ENCODE measurements at places on chromosomes 11 and 22.
A peak's percentile ranks its signal among the peaks of the same experiment; 100 is the strongest.

DNA sequence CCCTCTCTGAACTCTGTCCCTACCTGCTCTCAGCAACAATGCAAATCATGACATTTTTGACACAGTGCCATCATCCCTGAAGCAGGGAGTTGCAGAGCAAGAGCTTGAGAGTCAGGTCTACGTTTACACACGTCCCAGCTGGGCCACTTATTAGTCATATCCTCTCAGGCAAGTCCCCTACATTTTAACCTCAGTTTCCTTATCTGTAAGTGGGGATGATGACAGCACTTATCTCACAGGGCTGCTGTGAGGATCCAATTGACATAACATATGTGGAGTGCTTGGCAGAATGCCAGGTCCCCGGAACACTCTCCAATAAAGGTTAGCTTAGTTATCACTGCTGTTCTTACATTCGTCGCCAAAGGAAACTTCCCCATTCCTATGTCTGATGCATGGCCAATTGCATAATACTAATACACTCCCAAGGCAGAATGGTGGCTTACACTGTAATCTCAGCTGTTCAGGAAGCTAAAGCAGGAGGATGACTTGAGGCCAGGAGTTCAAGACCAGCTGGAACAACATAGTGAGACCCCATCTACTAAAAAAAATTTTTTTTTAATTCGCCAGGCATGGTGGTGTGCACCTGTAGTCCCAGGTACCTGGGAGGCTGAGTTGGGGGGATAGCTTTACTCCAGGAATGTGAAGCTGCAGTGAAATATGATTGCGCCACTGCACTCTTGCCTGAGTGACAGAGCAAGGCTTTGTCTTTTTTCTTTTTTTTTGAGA is 16.6 kb downstream of the ASCC2 start:
- DNase-seq = peak; percentile 98
- 0 out of 2 replicates have a peak overlapping the region, but pooled peaks have one; percentile 23 for H3K27ac ChIP-seq
- peaks cover 2% of the 10 kb centered on the region for H3K4me1 ChIP-seq
- H3K4me3 ChIP-seq = no peak overlapping the region

DNA sequence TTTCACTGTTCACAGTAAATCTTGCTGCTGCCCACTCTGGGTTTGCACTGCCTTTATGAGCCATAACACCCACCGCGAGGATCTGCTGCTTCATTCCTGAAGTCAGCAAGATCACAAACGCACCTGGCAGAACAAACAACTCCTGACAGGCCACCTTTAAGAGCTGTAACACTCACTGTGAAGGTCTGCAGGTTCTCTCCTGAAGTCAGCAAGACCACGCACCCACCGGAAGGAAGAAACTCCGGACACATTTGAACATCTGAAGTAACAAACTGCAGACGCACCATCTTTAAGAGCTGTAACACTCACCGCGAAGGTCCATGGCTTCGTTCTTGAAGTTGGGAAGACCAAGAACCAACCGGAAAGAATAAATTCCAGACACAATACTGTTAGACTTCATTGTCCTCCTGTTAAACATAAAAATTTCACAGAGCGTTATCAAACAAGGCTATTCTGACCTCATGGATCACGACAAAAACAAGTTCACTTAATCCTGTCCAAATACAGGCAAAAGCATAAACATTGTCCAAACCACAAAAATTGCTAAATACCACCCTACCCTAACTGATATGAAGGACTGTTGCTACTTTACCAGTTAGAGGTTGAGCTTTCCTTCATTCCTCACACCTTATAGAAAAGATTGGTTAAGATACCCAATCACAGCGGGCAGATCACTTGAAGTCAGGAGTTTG is 3.0 kb upstream of the CCDC117 start:
- no peak overlapping the region for H3K4me3 ChIP-seq
- no peak overlapping the region for H3K27ac ChIP-seq
- H3K36me3 ChIP-seq = peaks cover 1% of the 10 kb centered on the region
- no peak for DNase-seq
- H3K4me1 ChIP-seq = no peaks in the 10 kb centered on the region
- no peaks in the 10 kb centered on the region for H3K27me3 ChIP-seq

DNA sequence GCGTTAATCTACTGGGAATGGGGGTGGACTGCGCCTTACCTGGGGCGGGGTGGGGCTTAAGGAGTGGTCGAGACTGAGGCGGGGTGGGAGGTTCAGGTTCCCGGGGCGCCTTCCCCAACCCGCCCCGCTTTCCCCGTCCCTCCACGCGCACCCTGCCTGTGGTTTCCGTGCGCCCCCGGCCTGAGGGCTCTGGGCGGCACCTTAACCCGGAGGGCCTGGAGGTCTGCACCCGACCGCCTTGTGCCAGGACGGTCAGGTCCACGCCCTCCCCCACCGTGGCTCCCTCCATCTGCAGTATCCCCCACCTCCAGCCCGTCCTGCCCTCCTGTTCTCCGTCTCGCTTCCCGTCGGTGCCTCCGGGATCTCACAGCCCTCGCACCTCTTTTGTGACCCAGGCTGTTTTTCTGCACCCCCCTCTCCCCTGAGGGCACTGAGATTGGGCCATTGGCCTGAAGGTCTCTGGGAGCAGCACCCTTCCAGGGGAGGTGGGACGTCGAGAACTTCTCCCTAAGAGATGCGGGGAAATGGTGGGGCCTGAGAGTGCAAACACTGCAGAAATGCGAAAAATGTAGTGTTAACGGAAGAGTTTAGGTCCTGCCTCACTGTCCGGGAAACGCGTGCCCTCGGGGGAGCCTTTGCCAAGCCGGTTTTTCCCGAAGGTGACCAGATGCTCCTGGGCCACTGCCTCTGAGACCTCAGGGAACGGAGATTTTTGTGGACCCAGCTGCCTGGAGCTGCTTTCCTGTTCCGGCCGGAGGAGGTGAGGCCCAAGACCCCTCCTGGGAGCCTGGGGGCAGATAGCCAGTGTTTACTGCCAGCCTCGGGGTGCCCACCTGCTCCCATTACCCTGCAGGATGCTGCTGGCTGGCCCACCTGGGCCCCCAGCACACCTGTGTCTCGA is 1.2 kb upstream of the ASCL2 start:
- no peak overlapping the region for H3K27ac ChIP-seq
- no peaks in the 10 kb centered on the region for H3K36me3 ChIP-seq
- H3K4me1 ChIP-seq = no peaks in the 10 kb centered on the region
- peaks cover 85% of the 10 kb centered on the region for H3K27me3 ChIP-seq
- no peak overlapping the region for H3K4me3 ChIP-seq

DNA sequence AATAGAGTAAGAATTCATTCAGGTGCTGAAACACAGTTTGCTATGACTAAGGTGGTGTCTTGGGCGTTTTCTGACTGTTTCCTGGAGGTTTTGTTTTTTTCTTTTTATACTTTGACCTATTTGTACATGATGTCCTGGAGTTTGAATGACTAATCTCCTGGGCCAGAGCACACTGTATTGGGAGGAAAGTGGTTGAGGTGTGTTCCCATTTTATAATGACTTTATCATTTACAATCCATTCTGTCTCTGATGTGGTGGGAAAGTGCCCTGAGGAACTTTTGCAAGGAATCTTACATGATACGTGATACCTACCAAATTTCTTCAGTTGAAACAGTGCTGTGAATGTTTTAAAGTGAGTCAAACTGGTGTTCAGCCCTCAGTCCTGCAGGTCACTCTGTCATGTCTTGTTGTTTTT is 80.8 kb downstream of the TNRC6B start:
- H3K27ac ChIP-seq = no peak overlapping the region
- DNase-seq = peak; percentile 40
- H3K27me3 ChIP-seq = no peaks in the 10 kb centered on the region
- peaks cover 10% of the 10 kb centered on the region for H3K36me3 ChIP-seq

DNA sequence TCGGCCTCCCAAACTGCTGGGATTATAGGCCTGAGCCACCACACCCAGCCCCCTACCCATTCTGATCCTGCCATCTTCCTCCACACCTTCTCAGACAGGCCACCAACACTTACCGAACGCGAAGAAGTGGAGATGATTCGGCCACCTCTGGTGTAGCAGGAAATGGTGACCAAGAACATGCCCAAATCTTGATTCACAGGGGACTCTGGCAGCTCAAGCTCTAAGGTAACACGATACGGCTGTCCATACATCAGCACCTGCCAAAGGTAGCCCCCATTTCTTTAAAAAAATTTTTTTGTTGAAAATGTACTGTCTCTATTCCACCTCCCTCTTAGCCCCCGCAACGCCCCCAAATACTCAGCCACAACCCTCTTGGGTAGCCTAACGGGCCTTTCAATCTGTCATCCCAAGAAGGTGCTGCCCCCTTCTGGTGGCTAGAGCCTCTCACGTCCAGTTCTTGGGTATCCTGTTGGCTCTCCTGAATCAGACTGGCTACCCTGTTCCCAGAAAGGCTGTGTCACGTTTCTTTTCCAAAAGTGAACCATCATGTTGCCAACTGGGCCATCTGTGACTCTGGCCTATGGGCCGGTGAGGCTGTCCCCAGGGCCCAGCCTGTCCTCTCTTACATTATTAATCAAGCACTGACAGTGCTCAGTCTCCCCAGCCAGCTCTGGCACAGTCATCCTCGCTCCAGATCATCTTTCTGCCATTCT is 5.3 kb upstream of the LRRN4CL start:
- DNase-seq = peak; percentile 82
- H3K4me1 ChIP-seq = peaks cover 2% of the 10 kb centered on the region
- no peak overlapping the region for H3K4me3 ChIP-seq
- H3K27me3 ChIP-seq = no peaks in the 10 kb centered on the region
- no peak overlapping the region for H3K27ac ChIP-seq

GRCh38 chr22:42673898-42674401 is 24.8 kb upstream of the CYB5R3 start:
- H3K4me1 ChIP-seq = peaks cover 7% of the 10 kb centered on the region
- DNase-seq = no peak
- H3K4me3 ChIP-seq = no peak overlapping the region
- no peak overlapping the region for H3K27ac ChIP-seq
- no peaks in the 10 kb centered on the region for H3K36me3 ChIP-seq
- H3K27me3 ChIP-seq = no peaks in the 10 kb centered on the region

- no peak overlapping the region for H3K27ac ChIP-seq
- no peaks in the 10 kb centered on the region for H3K27me3 ChIP-seq
- H3K36me3 ChIP-seq = no peaks in the 10 kb centered on the region
Measured at GRCh38 chr22:10778296-10778814, 4749.6 kb upstream of the OR11H1 start.

DNA sequence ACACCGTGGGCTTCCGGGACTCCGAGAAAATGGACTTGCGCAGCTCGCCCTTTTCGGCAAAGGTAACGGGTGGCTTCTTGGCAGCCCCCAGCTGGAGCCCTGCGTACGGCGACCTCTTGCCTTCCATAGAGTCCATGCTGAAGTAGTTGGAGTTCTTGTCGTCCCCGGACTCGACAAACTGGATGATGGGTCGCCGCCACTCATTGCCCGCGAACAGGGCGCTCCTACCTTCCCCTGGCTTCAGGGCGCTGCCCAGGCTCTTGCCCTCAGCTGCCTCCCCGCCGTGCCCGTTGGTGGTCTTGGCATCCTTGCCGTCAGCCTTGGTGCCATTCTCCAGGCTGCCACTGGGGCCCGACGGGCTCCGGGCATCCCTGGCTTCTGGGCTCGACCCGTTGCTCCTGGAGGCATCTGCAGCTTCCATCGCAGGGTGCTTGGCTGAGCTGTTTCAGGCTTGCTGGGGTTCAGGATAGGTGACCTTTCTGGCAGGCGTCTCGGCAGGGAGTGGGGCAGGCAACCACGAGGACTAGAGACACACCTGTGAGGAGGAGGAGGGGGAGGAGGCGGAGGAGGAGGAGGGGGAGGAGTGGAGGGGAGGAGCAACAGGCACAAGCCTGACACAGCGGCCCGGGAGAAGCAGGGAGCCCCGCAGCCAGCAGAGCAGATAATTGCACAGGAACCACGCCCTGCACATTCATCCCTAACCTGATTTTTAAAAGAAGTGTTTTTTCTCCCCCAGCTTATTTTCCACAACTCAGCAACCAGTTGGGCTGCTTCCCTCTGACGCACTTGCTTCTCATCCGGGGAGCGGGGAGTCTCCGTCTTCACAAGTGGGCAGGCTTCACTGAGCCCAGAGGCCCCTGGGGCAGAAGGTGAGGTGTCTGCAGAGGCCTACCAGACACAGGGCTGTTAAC is at the start of gene TRIM29:
TRIM29 (minus strand) TSS at position 503 of the 911 bp plus-strand sequence; CDS start at position 421, 82 bp downstream.
- DNase-seq = no peak
- peaks cover 43% of the 10 kb centered on the region for H3K27me3 ChIP-seq
- no peaks in the 10 kb centered on the region for H3K36me3 ChIP-seq
- H3K4me3 ChIP-seq = no peak within 1 kb of the TSS
- H3K4me1 ChIP-seq = no peaks in the 10 kb centered on the region

DNA sequence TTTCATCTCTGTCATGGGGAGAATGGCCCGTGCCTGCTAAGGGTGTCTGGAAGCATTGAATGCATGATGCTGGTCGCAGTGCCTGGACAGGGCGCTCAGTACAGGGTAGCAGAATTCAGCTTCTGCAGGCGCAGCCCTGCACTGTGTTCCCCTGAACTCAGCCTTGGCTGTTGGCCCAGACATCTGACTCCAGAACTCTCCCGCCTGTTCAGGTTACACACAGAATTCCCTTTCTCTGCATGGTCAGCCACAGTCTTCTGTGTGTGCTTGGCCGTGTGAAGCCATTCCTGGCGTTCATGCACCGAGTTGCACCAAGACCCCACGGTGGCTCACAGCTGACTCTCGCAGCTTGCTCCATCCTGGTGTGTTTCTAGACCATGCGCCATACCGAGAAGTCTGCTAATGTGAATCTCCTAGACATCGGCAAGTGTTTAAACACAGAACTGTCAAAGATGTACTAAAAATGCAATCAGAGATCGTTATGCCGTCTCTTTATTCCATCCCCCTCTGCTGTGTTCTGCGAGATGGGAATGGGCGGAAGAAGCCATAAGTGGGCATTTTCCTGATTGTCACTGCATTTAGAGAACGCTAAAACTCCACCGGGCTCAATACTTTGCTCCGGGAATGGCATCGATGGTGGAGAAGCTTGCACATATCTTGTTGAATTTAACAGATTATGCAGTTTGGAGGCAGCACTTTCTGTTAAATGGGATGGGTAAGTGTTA is 55.6 kb downstream of the MPPED1 start:
- H3K27me3 ChIP-seq = no peaks in the 10 kb centered on the region
- no peaks in the 10 kb centered on the region for H3K4me1 ChIP-seq
- DNase-seq = no peak

GRCh38 chr11:65493367-65494176 is 5.3 kb upstream of the MALAT1 start:
- DNase-seq = peak; percentile 97
- peak overlapping the region; percentile 98 for H3K27ac ChIP-seq
- H3K27me3 ChIP-seq = no peaks in the 10 kb centered on the region
- no peaks in the 10 kb centered on the region for H3K36me3 ChIP-seq
- no peak overlapping the region for H3K4me3 ChIP-seq
- H3K4me1 ChIP-seq = peaks cover 45% of the 10 kb centered on the region

- no peak overlapping the region for H3K27ac ChIP-seq
- H3K4me3 ChIP-seq = no peak overlapping the region
- H3K36me3 ChIP-seq = peaks cover 1% of the 10 kb centered on the region
- DNase-seq = no peak
- H3K27me3 ChIP-seq = no peaks in the 10 kb centered on the region
- H3K4me1 ChIP-seq = peaks cover 10% of the 10 kb centered on the region
Measured at GRCh38 chr22:46589141-46589748, 30.9 kb upstream of the GRAMD4 start.
